ENCODE measurements at places on chromosomes 5 and 9. TPM values are rescaled to one million over a fixed set of nuclear protein-coding genes. Genes with fewer than 3 reads are reported as not detected.

GRCh38 chr9:95733741-95734666, 141.5 kb upstream of the ERCC6L2 start:
- no peak for DNase-seq

Gene GZMA
- not detected for total RNA-seq

- no peak for DNase-seq
Observed at GRCh38 chr9:18516965-18517364, 43.0 kb downstream of the ADAMTSL1 start.

DNA sequence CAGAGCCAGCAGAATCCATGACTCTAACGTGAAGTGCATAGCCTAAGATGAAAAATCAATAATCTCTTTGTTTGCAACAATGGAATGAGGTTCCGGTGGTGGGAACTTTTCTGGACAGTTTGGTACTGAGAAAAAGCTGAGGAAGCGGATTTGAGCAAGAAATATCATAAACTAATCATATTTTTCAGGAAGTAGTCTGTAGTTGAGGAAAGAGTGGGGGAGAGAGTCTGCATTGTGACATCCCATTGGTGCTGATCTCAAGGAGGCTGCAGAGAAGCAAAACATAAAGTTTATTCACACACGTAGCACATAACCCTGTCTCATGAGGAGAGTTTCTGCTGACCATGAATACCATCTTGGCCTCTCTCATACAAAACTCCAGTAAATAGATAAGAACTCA, 15.8 kb upstream of the FCHO2 start:
- DNase-seq = no peak

- no peak for DNase-seq
Observed at GRCh38 chr5:42168091-42168670, 243.1 kb downstream of the FBXO4 start.

Gene NAIP
- total RNA-seq = 14.0 TPM

Gene GAPVD1
- 44.5 TPM for total RNA-seq

Gene SV2C
- total RNA-seq = not detected

DNA sequence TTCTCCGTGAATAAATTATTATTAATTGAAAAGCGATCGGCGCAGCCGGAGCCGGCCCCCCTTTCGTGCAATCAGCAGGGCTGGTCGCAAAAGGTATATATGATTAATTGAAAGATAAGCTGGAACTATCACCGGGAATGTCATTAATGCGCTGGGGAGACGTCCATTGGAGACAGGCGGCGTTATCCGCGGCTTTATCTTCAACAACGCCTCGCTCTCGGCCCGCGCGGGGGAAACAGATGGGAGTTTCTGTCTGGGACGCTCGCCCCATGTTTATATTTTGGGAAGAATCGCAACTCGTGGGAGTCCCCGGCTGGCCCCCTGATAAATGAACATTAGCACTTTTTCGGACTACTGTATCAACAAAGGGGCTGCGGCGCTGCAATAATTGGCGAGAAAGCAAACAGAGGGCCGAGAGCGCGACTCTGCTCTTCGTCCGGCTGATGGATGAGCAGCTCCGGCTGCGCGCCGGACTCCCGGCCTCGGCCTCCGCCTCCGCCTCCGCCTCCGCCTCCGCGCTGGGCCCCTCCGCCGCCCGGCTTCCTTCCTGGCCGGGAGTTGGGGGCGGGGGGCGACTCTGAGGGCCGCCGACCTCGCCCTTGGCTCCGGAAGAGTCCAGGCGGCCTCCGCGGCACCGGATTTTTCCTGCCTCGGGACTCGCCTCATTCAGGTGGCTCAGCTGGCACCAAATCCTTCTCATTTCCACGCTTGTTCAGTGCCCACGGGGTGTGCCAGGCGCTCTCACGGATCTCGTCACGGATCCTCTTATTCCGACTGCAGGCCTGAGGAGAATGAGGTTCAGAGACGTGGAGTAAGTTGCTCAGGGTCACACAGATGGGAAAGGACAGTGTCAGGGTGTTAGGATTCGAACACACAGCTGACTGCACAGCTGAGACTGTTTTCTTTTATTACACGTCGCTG, 3.6 kb upstream of the NKX2-5 start:
- DNase-seq = no peak

Gene SLC23A1
- 67.9 TPM for total RNA-seq

DNA sequence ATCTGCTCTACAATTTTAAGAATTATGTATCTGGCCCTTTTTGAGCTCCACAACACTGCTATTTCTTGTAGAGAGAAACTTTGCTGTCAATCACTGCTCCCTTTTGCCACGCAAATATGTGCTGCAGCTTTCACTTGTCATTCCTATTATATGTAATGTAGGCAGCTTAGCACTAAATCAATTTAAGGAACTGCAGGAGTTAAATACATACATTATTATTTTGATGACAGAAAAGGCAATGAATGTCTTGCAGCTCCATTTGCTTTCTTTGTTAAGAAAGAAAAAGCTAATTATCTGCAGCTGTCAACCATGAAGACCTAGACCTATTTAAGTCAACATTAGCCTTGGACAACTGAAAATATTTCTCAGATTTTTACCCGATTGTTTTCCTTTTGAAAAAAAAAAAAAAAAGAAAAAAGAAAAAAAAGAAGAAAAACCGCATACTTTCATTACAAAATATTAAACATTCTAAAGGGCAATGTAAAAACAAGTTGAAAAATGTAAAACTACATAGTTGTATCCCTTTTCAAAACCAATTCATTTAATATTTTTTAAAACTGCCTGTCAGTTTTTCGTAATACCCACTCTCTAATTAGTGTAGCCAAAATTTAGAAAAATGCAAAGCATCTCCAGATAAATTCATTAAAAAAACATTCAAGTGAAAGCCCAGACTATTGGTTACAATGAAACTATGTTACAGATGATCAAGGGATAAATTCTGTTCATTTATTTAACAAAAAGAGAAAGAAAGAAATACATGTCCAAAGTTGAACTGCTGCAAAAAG, 57.2 kb downstream of the RFX3 start:
- no peak for DNase-seq

Gene GMCL2
- not detected for total RNA-seq

- DNase-seq = no peak
Observed at GRCh38 chr5:1541702-1542400, 18.1 kb upstream of the LPCAT1 start.

DNA sequence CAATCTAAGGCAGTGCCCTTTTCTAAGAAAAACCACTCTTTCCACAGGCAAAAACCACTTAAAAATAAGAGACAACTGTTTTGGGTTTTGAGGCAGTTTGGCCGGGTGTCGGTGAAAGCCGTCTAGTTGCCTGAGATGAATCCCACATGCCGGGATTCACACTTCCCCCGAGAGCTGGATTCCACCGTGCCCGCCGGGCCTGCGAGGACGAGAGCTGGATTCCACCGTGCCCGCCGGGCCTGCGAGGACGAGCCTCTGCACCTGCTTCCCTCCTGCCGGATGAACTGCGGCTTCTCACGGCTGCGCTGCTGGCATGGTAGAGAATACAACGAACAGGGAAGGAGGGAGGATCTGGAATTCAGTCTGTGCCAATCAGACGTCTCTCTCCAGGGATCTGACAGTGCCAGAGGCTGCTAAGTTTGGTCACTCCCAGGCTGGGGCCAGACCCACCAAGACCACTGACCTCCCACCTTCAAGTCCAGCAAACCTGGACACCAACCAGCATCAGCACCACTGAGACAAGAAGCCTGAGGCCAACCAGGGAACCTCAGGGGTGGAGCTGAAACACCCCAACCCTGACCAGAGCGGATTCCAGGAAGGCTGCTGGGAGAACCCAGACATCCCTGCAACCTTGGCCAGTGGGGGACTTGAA, 23.0 kb downstream of the VAV2 start:
- no peak for DNase-seq

Gene F12
- 3.0 TPM for total RNA-seq

Gene RNF38
- total RNA-seq = 30.5 TPM

Gene GPR150
- not detected for total RNA-seq

- no peak for DNase-seq
Observed at GRCh38 chr5:119037496-119038215, 33.2 kb upstream of the DMXL1 start.

- DNase-seq = no peak
Observed at GRCh38 chr5:57202811-57203210, 29.0 kb downstream of the GPBP1 start.

Gene ADAMTS19
- not detected for total RNA-seq

GRCh38 chr5:346229-346935, 24.9 kb downstream of the AHRR start:
- DNase-seq = no peak

Gene PRLR
- total RNA-seq = not detected
